Mammary microvascular endothelial cell (primary cell): ENCODE measurements at places on chromosomes 2 and 18. TPM values are rescaled to one million over a fixed set of nuclear protein-coding genes. Genes with fewer than 3 reads are reported as not detected.

The COL4A4 gene
- under 0.01 TPM in 1 of 2 replicates, not detected in the other for total RNA-seq

The UGT1A8 gene
- total RNA-seq = not detected in 2 replicates

The ANKRD53 gene
- 0.73 and 0.79 TPM in 2 replicates for total RNA-seq

The SLC5A7 gene
- not detected in 2 replicates for total RNA-seq

The KIF3C gene
- total RNA-seq = 10.2 and 10.4 TPM in 2 replicates
